SIG-M5 (cell line): ENCODE measurements at places on chromosomes 7 and 10.

- no peak for DNase-seq
Measured at GRCh38 chr7:132450696-132451095, 125.6 kb downstream of the PLXNA4 start.

- no peak for DNase-seq
Measured at GRCh38 chr10:56181607-56182006, 179.5 kb downstream of the ZWINT start.

DNA sequence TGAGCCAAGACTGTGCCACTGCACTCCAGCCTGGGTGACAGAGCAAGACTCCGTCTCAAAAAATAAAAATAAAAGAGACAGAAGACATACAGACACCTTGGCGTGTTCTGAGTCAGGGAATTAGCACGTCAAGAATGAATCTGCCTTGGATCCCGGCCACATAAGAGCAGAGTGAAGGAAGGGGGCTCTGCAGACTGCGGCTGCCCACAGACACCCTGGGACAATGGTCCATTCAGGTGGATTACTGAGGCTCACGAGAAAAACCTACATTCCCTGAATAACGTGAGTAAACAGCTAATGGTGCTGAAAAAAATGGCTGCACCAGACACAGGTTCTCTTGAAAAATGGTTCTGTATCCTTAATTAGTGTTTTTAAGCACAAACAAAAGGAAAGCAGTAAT lies 100.1 kb upstream of the FGFR2 start:
- no peak for DNase-seq

- no peak for DNase-seq
Measured at GRCh38 chr10:22681783-22682183, 32.6 kb downstream of the PIP4K2A start.

DNA sequence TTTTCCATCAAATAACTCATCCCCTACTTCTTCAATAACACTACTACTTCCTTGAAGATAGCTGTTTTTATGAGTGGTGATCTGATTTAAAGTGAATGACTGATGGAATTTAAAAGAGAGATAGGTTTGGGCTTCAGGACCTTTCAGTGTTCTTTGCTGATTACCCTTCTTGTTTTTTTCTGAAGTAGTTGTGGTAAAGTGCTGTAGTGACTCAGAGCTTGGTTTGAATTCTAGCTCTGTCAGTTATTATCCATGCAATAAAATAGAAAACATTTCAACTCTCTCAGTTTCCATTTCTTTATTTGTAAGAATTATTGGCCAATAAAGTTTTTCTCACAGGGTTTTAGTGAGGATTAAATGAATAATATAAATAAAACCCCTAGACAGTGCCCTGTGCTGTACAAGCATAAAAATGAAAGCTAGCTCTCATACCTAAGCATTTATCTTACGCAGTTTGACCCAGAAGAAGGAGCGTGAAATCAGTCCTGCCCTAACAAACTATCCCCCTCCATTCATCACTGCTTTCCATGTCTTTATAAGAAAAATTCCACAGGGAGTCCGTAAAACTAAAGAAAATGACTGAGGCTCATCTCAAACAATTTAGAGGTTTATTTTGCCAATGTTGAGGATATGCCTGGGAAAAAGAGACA lies 25.1 kb upstream of the AKAP9 start:
- no peak for DNase-seq

DNA sequence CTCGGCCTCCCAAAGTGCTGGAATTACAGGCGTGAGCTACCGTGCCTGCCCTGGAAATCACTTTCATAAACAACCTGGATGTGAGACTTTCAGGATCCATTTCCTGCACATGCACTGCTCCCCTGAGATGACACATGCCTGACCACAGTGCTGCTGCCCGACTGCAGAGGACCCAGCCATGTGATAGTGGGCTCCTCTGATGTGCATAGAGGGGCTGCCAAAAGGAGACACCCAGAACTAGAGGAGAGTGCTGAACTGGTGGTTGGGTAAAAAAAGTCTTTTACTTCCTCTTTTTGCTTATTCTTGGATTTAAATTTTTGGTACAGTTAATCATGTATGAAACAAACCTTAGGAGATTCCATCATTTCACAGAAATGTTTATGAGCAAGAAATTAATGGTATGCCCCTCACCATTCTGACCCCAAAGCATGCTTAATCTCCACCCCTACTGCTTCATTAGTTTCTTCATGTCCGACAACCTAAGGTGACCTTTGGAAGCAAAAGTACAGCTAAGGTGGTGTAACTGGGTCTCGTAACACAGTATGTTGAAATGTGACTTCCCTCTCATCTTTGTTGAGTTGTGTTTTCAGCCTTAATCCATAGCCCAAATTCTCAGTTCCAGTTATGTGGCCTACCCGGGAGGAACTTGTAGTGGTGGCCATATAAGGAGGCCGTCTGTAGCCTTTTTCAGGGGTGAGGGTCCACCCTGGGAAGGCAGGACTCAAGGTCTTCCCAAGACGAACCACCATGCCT lies 111.1 kb downstream of the RNF216 start:
- DNase-seq = peak; percentile 67

DNA sequence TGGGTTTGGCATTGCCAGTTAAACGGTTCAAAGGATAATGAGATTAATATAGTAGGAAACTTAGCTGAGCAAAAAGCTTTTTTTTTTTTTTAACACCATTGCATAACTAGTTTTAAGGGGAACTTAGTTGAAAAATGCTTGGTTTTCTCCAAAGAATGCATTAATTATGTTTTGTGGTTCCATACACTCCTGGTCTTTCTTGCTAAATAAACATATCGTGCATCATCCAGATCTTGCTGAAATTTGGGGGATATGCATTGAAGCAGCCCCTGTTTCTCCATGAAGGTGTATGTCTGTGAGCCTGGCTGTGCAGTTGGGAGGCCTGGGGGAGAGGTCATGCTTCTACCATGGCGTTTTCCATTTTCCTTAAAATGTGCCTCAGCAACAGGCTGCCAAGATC lies 558.2 kb upstream of the GALNT17 start:
- DNase-seq = no peak

- no peak for DNase-seq
Measured at GRCh38 chr7:102425639-102426267, 7.6 kb upstream of the ORAI2 start.

- DNase-seq = no peak
Measured at GRCh38 chr10:55449981-55450380, 649.0 kb upstream of the PCDH15 start.

DNA sequence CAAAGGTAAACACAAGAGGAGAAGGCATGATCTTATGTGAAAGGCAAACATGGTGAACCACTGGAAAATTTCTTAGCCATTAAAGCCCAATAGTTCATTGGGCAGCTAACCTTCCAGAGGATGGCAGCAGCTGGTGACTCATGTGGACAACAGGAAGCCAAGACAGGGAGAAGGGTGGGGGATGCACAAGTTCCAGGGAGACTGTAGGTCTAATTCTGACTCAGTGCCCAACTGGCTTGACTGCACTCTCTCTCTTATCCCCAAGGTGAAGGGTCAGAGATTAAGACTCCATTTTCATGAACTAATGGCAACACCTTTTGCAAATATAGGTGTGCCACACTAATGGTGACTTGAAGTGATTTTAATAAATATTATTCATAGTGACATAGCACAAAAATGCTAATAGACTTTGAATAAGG lies 47.9 kb upstream of the SLC35B4 start:
- DNase-seq = no peak

DNA sequence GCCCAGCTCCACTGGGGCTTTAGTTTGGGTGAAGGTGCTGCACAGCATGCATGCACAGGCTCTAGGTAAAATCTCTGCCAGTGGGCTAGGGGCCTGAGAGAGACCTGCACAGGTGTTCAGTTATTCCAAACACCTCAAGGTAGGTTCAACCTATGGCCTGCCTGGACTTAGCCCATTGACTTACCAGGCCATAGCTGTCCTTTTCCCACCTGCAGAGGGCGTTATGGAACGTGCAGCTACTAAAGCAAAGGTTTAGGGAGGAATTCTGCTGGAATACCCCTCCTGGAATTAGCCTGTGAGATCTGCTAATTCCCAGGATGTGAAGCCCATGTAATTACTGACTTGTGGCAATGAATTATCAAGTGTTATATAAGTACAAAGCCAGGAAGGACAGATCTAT lies 3.6 kb downstream of the VWC2 start:
- DNase-seq = no peak

GRCh38 chr10:6580279-6581029 lies 378 bp upstream of the PRKCQ start:
- no peak for DNase-seq

- no peak for DNase-seq
Measured at GRCh38 chr7:80833289-80834268, 85.3 kb downstream of the SEMA3C start.

DNA sequence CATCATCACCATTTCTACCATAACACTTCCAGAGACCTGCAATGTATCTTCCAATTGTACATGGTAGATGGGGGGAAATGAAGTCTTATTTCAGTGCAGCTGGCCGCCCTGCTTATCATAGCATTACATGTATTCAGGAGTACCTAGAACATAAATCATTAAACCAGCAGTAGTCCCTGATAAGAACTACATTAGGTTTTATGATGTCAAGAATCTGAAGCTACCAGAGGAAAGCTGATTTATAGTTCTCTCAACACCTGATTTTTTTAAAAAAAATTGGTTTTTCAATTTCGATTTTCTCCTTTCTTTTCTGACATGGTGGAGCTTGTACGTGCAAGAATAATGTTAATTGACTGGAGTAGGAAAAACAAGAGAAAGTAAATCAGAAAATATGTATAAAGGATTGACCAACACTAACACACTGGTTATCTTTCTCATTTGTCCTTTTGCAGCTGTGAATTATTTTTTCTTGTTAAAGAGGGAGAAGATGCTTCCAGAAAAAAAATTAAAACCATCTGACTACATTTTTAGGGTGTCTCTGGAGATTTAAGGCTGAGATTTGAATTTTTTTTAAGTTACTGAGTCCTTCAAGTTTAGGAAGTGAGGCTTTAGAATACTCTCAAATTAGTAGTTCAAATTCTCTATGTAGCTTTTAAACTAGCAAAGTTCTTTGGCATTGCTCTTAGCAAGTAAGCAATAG lies 59.1 kb downstream of the CSTF2T start:
- no peak for DNase-seq

DNA sequence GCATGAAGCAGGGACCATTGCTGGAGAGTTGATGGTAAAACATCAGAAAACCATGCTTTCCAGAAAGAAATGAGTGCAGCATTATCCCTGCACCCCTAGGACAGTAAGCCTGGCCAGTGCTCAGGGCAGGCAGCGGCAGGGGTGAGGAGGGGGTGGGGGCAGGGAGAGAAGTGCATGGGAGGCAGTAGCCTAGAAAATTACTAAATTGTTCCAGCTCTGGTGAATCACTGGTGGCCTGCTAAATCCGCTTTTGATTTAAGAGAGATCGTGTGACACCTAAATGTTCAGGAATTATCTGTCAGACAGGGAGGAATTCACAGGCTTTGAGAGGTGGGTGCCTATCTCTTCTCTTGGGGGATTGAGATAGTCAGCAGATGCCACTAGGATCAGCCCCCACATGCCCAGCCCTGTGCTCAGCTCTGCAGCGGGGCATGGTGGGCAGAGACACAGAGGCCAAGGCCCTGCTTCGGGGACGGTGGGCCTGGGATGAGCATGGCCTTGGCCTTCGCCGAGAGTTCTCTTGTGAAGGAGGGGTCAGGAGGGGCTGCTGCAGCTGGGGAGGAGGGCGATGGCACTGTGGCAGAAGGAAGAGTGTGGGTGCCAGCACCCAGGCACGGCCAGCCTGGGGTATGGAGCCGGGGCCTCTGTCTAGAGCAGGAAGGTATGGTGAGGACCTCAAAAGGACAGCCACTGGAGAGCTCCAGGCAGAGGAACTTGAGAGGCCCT lies 5.0 kb upstream of the AQP1 start:
- DNase-seq = no peak

DNA sequence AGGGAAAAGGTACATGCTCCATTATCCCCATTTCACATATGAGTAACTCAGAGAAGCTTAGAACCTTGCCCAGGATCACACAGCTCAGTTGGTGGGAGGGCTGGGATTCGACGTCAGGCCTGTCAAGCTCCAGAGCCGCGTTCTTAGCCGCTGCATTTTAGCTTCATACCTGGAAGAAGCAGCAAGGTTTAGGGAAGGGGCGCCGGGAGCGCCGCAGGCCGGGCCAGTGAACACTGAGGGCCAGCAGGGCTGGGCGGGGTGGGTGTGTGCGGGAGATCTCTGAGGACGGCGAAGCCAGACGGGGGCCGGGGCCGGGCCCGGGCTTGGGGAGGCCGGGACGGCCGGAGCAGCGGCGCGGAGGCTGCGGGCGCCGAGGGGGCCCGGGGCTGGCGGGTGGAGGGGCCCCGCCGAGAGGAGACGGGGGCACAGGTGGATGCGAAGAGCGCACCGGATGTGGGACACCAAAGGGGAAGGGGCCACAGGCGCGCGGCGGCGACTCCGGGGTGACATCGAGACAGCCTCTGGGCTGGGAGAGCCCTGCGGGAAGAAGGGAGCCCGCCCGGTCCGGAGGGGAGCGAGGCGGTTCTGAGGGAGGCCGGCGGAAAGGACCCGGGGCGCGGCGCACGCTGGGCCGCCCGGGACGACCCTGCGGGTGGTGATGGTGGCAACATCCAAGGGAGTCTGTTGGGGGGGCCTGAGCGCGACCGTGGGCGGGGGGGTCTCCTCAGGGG lies 498 bp downstream of the NDST2 start:
- DNase-seq = no peak

- DNase-seq = no peak
Measured at GRCh38 chr10:3716093-3716492, 68.9 kb downstream of the KLF6 start.

GRCh38 chr7:47677664-47678063 lies 95.8 kb upstream of the TNS3 start:
- DNase-seq = no peak
